ENCODE measurements at places on chromosomes 11 and 22. TPM values are rescaled to one million over a fixed set of nuclear protein-coding genes. Genes with fewer than 3 reads are reported as not detected.

Gene KLHDC7B
- total RNA-seq: 0.05 TPM

DNA sequence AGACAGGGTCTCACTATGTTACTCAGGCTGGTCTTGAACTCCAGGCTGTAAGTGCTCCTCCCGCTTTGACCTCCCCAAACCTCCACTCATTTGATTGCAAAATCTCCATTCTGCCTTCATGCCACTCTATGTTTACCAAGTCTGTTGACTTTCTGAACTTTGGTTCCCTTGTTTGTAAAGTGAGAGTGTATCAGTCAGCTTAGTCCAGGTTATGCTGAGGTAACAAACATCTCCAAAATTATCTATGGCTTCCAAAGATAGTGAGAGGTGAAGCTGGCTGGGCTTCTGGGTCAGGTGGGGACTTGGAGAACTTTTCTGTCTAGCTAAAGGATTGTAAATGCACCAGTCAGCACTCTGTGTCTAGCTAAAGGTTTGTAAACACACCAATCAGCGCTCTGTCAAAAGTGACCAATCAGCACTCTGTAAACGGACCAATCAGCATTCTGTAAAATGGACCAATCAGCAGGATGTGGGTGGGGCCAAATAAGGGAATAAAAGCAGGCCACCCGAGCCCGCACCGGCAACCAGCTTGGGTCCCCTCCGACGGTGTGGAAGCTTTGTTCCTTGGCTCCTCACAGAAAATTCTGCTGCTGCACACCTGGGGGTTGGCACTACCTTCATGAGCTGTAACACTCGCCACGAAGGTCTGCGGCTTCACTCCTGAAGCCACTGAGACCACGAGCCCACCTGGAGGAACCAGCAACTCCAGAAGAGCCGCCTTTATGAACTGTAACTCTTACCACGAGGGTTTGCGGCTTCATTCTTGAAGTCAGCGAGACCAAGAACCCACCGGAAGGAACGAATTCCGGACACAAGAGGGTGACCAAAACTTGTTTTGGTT is 109.3 kb downstream of the MIAT start:
- DNase-seq: no peak
- H3K27me3 ChIP-seq: no peaks in the 10 kb centered on the region
- no peak overlapping the region for H3K27ac ChIP-seq
- peaks cover 3% of the 10 kb centered on the region for H3K36me3 ChIP-seq
- H3K4me3 ChIP-seq: no peak overlapping the region
- H3K4me1 ChIP-seq: peaks cover 11% of the 10 kb centered on the region

GRCh38 chr11:113019711-113020110 is 58.5 kb downstream of the NCAM1 start:
- no peak for DNase-seq
- no peaks in the 10 kb centered on the region for H3K27me3 ChIP-seq
- H3K27ac ChIP-seq: no peak overlapping the region
- H3K4me3 ChIP-seq: no peak overlapping the region
- no peaks in the 10 kb centered on the region for H3K36me3 ChIP-seq

Gene SYCE3
- total RNA-seq: not detected

DNA sequence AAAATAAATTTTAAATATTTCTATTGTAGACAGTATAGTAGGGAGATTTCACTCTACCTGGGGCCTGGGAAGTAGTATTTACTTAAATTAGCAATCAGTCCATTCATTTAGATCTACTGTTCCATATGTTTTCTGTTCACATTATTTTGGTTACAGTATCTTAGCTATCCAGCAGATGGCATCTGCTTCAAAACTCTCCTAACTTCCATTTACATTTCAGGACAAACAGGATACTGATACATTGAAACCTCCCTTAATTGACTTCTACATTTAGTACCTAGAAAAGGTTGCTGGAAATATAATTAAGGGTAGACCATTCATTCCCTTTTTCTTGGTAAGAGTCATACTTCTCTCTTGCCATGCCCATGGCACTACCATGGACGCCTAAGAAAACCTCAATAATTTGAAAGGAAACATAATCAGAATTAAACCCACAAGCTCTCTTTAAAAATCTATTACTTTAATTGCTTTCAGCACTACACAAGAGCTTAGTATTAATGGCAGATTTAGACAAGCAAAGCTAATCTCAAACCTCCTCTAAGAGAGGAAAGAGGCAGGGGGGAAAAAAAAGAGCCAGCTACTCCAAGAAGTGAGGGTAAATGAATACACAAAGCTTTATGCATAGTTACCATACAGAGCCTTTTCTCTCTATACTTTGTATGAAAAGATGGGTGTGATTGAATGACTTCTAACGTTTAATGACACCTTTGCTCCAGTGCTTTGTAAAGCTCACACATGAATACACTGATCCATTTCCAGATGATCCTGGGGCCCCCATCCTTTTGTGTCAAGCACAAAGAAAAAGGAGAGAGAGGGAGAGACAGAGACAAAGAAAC is 131.2 kb upstream of the MTMR2 start:
- H3K27ac ChIP-seq: peak overlapping the region; percentile 97
- DNase-seq: peak; percentile 17
- peaks cover 5% of the 10 kb centered on the region for H3K36me3 ChIP-seq
- H3K27me3 ChIP-seq: no peaks in the 10 kb centered on the region

DNA sequence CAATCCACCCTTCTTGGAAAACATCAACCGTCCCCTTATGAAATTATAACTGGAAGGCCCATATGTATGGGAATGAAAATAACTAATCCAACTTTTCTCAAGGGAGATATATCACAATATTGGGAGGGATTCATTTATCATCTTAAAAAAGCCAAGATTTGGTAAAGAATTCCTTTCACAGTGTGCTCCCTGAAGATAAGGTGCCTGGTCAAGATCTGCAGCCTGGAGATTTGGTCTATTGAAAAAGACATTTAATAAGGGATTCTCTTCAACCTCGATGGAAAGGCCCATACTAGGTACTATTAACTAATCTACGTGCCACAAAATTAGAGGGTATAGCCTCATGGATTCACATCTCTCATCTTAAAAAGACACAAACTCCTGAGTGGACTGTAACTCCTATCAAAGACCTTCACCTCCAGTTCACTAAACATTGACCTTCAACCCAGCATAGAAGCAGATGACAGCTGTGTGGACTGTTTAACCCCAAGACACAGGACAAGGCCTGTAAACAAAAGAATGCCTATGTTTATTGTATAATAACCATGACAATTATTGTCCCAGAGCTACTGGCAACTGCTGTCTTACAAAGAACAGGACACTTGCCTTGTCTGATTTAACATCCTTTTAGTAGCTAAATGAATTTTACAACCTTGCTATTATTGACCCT is 4.8 kb upstream of the FDX1 start:
- H3K4me1 ChIP-seq: peaks cover 9% of the 10 kb centered on the region
- H3K27me3 ChIP-seq: no peaks in the 10 kb centered on the region
- DNase-seq: no peak

- no peaks in the 10 kb centered on the region for H3K27me3 ChIP-seq
- no peak overlapping the region for H3K4me3 ChIP-seq
- peaks cover 3% of the 10 kb centered on the region for H3K4me1 ChIP-seq
- H3K27ac ChIP-seq: no peak overlapping the region
Observed at GRCh38 chr11:113840932-113841664, 34.3 kb downstream of the USP28 start.
